ENCODE measurements at places on chromosomes 13 and 19. TPM values are rescaled to one million over a fixed set of nuclear protein-coding genes. Genes with fewer than 3 reads are reported as not detected.

The SERP2 gene
- total RNA-seq = 0.35 TPM

The KIR3DL1 gene
- not detected for total RNA-seq

The RUVBL2 gene
- total RNA-seq = 376 TPM

The TEX26 gene
- not detected for total RNA-seq

The PDX1 gene
- total RNA-seq = not detected

The PCDH20 gene
- total RNA-seq = not detected

The CABP5 gene
- not detected for total RNA-seq

The TTC9B gene
- total RNA-seq = not detected

The ZNF98 gene
- not detected for total RNA-seq

The PPP2R1A gene
- total RNA-seq = 221 TPM

The SMIM44 gene
- total RNA-seq = not detected

The A1BG gene
- 5.3 TPM for total RNA-seq

The MCF2L gene
- under 0.01 TPM for total RNA-seq

The ADAT3 gene
- total RNA-seq = 2.4 TPM

The GFY gene
- not detected for total RNA-seq

The FBXO17 gene
- 24.2 TPM for total RNA-seq

The ZNF729 gene
- not detected for total RNA-seq

The PRX gene
- 1.0 TPM for total RNA-seq

The GCDH gene
- 29.8 TPM for total RNA-seq

The SIGLEC11 gene
- total RNA-seq = not detected

The PLK5 gene
- not detected for total RNA-seq

The OR10H1 gene
- total RNA-seq = not detected

The SLAIN1 gene
- total RNA-seq = 9.2 TPM

The LGALS7 gene
- not detected for total RNA-seq

The ZNF420 gene
- 6.7 TPM for total RNA-seq

The ANKLE1 gene
- 3.0 TPM for total RNA-seq

The CIRBP gene
- 99.5 TPM for total RNA-seq

The ZNF540 gene
- 0.13 TPM for total RNA-seq

The FGF22 gene
- not detected for total RNA-seq

The CASP14 gene
- not detected for total RNA-seq

The ADGRE2 gene
- not detected for total RNA-seq

The PPM1N gene
- 0.92 TPM for total RNA-seq

The RASGRP4 gene
- not detected for total RNA-seq

The ABCA7 gene
- total RNA-seq = 5.9 TPM

The CKM gene
- total RNA-seq = not detected

The ARHGEF1 gene
- 46.3 TPM for total RNA-seq

The VSTM1 gene
- total RNA-seq = not detected

The ZNF433 gene
- total RNA-seq = 2.4 TPM

The DCLK1 gene
- 2.2 TPM for total RNA-seq

The CEACAM4 gene
- not detected for total RNA-seq

The LYPD3 gene
- not detected for total RNA-seq

The RGL3 gene
- total RNA-seq = 2.6 TPM

The DENND1C gene
- total RNA-seq = not detected

The ERVV-1 gene
- not detected for total RNA-seq

The SCGB2B2 gene
- total RNA-seq = not detected

The ZNF541 gene
- not detected for total RNA-seq

The PSG3 gene
- not detected for total RNA-seq

The TUBA3C gene
- not detected for total RNA-seq

The ANGPTL8 gene
- total RNA-seq = not detected

The IGSF23 gene
- total RNA-seq = 0.25 TPM

The PCSK4 gene
- total RNA-seq = 0.59 TPM

The NEK5 gene
- total RNA-seq = 0.07 TPM

The ZNF135 gene
- total RNA-seq = 0.46 TPM

The CDC42EP5 gene
- total RNA-seq = 30.2 TPM

The PAK4 gene
- 7.5 TPM for total RNA-seq

The CBY2 gene
- not detected for total RNA-seq

The PLEKHG2 gene
- 10.7 TPM for total RNA-seq

The MBD3L2 gene
- total RNA-seq = not detected

The POMP gene
- 95.2 TPM for total RNA-seq

All from pulmonary artery endothelial cell (primary cell).